ENCODE measurements at places on chromosomes 5 and 9. TPM values are rescaled to one million over a fixed set of nuclear protein-coding genes. Genes with fewer than 3 reads are reported as not detected.

- DNase-seq: no peak
Measured at GRCh38 chr5:57839025-57839424, 356.4 kb upstream of the ACTBL2 start.

DNA sequence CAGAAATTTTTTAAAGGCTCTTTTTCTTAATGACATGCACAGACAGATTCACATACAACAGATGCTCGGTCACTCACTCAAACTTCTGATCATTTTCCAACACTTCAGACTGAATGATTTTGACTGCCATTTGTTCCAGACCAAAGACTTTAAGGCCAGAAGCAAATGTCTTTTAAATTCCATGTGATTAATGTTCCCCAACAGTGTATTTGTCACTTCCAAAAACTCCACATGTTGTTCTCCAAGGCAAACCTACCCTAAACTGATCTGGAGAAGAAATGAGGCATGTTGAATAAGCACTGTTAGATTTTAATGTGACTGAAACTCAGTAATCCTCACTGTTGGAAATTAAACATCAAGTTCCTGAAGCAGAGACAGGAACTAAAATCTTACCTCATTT, 366.7 kb downstream of the GABRG2 start:
- no peak for DNase-seq

DNA sequence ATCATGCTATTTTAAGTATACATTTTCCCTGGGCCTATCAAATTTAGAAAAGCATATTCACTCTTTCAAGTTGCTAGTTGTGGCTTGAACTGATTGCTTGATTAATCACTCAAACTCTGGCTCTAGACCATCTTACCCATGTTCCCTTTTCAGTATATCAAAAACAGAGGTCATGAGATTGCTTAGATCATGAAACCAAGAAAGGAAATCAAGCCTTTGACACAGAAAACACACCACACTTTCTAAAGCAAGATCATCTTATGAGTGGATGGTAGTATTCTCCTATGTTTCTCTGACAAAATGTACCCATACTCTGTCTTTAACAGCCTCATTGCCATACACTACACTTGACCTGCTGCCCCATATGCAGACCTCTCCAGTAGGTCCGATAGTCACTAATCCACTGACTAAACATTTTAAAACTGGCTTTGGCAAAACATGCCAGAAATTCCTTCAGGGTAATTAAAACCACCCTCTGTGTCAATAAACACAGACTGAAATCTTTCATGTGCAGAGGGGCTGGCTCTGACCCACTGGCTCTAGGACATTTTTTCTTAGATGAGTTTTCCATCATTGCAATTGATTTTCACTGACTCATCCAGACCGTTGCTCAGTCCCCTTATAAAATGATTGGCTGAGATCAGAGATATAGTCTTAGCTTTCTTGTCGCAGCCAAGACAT, 18.2 kb downstream of the PPP2R2B start:
- DNase-seq: no peak

DNA sequence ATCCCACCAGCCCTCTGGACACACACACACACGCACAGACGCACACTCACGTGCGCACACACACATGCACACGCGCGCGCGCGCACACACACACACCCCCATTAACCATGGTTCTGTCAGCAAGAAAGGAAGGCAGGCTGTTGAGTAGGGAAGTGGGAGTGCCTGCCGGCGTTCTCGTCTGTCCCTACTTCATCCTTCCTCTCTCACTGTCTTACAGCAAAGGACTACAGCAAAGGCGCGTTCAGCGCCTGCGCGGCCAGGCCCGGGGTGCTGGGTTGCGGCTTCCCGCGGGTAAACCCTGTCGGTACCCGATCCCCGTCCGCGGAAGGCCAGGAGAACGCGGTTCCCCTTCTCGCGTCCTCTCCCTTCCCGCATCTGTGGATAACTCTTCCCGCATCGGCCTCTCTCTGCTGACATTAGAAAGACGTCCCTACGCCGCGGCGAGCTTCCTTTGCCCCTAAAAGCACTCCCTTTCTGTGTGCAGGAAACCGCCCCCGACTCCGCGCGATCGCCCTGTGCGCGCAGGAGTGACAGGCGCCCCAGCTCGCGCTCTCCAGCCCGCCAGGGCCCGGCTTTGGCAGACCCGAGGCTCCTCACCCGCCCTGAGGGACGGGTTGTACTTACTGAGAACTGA, 219.2 kb downstream of the AGTPBP1 start:
- DNase-seq: peak; percentile 68

DNA sequence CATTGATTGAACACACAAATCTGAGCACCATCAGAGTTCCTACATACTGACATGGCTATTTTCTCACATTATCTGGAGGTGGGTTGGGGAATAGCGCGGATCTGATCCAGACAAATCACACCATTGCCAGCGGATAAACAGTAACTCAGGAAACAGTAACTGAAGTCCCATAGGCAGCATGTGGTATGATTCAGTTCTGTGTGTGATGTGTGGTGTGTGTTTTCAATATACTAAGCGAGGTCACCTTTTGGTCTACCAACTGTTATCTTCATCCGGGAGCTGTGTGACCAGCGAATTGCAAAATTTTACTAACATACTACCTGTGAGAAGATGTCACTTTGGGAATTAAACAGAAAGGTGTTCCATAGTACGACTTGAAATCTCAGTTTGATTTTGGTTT, 50.1 kb downstream of the PKD2L2 start:
- no peak for DNase-seq

- DNase-seq: no peak
Measured at GRCh38 chr9:86774116-86774515, 173.2 kb downstream of the GAS1 start.

- peak; percentile 91 for DNase-seq
Measured at GRCh38 chr5:151686674-151687407, at the start of gene SPARC. Gene SPARC, minus strand, starts transcription at chr5:151686915. Its CDS starts 10,727 bp downstream, at chr5:151676188.

The CCL28 gene
- 24.8 TPM for total RNA-seq

The ANKDD1B gene
- total RNA-seq: 0.45 TPM

The CCNH gene
- 57.1 TPM for total RNA-seq

The GIN1 gene
- total RNA-seq: 8.0 TPM

Measured in suprapubic skin (tissue), 4 donors.